Immature natural killer cell (primary cell): ENCODE measurements at places on chromosomes 3 and 15.

DNA sequence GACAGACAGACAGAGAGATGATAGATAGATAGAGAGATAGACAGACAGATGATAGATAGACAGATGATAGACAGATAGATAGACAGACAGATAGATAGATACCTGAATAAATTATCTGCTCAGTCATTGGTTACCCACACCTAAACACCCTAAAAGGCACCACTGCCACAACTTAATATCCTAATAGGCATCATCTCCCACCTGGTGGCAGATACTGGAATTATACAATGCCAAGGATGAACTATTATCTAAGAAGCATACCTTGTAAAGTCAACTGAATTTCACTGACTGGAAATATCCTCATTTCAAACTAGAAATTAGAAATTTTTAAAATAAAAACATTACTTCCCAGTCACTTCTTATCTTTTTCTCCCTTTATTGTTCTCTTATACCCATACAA lies 19.4 kb upstream of the ATP8B4 start:
- DNase-seq: no peak

GRCh38 chr3:124395162-124395561 lies 335.1 kb upstream of the UMPS start:
- DNase-seq: no peak

DNA sequence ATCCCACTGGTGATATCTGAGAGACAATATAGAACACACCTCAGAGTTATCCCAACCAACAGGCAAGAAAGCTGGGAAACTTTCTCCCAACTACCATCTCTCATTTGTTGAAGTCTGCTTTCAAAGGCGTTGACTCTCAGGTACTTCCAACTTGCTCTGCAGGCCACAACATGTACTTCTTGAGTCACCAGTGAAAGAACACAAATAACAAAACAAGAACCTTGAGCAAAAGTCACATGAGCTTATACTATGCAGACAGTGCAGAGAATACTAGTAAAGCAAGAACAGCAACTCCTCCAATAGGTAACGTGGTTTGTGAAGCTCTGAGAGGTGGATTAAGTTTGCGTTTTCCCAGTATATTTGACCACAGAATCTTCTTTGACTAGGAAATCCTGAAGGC lies 20.6 kb downstream of the SNTN start:
- no peak for DNase-seq

- DNase-seq: no peak
Measured at GRCh38 chr3:135865553-135865952, 100.0 kb upstream of the PPP2R3A start.

GRCh38 chr15:31330111-31330785 lies 3.6 kb downstream of the KLF13 start:
- DNase-seq: no peak

DNA sequence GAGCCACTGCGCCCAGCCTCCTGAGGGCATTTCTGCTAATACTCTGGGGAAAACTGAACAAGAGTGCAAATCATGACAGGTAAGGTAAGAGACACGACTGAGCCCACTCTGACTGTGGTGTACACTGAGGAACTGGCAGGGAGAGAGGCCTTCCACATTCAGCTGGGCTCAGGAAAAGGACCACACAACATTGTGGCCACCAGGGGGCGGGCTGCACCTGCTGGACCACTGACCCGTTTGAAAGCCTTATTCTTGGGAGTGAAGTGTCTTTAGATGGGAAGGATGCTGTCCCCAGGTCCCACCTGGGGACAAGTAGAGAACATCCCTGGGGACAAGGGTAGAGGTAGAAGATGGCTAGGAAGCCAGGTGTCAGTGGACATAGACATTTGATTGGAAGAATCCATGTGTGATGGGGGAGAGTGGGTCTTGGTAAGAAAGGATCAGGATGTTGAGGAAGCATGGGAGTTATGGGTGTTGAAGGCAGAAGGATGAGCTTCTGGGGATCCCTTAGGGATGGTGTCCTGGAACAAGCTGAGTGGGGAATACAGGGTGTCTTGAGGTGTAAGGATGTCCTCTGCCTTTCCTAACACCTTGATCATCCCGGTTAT lies 6.2 kb upstream of the CTDSPL start:
- peak; percentile 65 for DNase-seq
